ENCODE measurements at places on chromosomes 7 and 10. TPM values are rescaled to one million over a fixed set of nuclear protein-coding genes. Genes with fewer than 3 reads are reported as not detected.

The ANXA8L1 gene
- not detected for total RNA-seq

The CDK14 gene
- total RNA-seq, result 48.3 TPM

The MSMB gene
- total RNA-seq, result not detected

The WASL gene
- 17.1 TPM for total RNA-seq

The SFRP4 gene
- total RNA-seq, result 0.79 TPM

- peaks cover 4% of the 10 kb centered on the region for H3K4me1 ChIP-seq
- no peaks in the 10 kb centered on the region for H3K27me3 ChIP-seq
- no peak overlapping the region for H3K27ac ChIP-seq
- DNase-seq, result no peak
- H3K36me3 ChIP-seq, result no peaks in the 10 kb centered on the region
Observed at GRCh38 chr10:122658356-122659049, 41.1 kb downstream of the C10orf120 start.

DNA sequence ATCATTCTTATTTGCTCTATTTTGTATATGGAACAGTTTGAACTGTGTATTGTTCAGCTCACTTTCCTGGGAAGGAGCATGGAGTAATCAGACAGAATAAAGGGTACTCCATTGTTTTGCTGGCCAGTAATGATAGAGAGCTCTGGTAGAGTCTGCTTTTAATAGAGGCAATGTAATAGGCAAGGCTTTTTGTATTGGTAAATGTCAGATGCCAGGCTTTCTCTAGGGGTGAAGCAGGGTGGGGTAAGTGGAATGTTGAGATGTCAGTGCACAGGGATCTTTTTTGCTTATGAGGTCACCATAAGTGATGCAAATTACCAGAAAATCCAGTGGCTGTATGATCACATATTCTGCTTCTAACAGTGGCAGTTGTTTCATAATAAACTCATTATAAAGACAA is 1088.3 kb upstream of the SORCS1 start:
- H3K4me3 ChIP-seq, result no peak overlapping the region
- H3K4me1 ChIP-seq, result no peaks in the 10 kb centered on the region
- no peak for DNase-seq
- no peaks in the 10 kb centered on the region for H3K36me3 ChIP-seq
- no peak overlapping the region for H3K27ac ChIP-seq

GRCh38 chr10:122551450-122551849 is 9.1 kb upstream of the DMBT1 start:
- no peaks in the 10 kb centered on the region for H3K36me3 ChIP-seq
- no peak for DNase-seq
- no peaks in the 10 kb centered on the region for H3K4me1 ChIP-seq
- no peak overlapping the region for H3K27ac ChIP-seq

DNA sequence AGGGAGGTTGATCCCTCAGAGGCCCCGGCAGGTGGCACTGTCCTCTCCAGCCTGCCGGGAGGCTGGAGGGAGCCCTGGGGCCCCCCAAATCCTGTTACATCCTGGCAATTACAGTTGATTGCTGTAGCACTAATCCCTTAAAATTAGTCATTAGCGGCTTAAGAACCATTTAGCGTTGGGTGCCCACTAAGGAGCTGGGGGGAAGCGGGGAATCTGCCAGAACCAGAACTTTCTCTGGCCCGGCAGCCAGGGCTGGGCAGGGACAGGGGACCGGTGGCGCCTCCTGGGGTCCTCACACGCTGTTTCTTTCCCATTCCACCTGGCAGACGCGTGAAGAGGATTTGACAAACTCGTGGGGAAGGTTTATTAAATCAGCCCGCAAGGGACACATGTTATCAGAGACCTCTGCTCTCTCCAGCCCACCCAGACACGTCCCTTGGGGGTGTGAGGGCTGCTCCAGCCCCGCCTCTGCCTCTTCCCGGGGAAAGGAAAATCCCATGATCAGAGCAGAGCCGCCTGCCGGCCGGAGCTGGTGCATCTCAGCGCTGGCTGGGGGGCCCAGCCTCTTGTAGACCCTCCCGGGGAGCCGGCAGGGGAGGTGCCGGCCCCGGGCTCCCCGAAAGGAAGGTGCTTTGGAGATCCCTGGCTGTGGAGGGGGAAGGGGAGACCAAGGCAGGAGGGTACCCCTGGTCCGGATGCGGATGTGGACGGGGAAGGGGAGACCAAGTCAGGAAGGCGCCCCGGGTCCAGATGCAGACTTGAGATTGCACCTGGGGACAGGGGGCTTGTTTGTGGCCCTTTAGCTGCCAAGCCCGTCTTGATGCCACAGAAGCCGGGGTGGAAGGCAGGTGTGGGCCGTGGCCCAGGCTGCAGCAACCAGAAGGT is 142.7 kb downstream of the ELFN1 start:
- no peak overlapping the region for H3K4me3 ChIP-seq
- no peak overlapping the region for H3K27ac ChIP-seq
- no peaks in the 10 kb centered on the region for H3K36me3 ChIP-seq
- no peaks in the 10 kb centered on the region for H3K27me3 ChIP-seq

- DNase-seq, result no peak
- no peak overlapping the region for H3K27ac ChIP-seq
- H3K4me1 ChIP-seq, result no peaks in the 10 kb centered on the region
- no peak overlapping the region for H3K4me3 ChIP-seq
- no peaks in the 10 kb centered on the region for H3K27me3 ChIP-seq
Observed at GRCh38 chr10:13920031-13920430, 333.3 kb downstream of the PRPF18 start.

DNA sequence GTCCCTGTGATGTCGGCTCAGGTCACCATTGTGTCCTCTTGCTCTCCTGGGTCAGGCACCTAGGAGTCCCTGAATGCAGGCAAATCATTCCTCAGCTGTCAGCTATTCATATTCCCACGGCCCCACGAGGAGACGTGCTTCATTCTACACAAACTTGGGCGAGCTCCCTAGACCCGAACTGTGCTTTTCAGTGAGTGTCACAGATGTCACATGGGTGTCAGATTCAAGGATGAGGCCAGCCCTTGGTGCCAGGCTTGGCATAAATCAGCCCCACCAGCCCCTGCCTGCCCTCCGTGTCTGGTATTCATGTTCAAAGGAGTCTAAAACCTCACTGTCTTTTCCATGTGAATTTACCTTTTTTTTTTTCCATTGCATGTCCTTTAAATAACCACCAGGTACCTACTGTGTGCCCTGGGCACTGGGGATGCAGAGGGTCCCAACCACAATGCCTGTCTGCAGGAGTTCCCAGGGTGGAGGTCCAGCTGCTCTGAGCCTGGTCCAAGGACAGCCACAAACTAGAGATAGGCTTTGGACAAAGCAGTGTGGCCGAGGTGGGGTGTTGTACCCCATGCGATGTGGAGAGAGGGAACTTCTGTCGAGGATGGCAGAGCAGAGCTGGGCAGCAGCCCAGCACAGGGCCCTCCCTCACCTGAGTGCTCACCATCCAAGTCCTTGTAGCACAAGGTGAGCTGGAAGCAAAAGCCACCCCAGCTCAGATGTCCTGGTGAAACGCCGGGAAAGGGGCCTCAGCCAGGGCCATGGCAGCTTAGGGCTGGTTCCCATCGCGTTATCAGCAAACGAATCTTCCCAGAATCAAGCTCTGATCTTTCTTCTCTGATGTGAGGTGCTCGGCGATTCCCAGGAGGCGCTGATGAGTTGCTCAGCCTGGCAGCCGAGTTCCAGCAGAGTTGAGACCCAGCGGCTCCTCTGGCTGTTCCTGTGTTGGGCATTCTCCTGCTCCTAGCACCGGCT is 611.9 kb downstream of the PTPRN2 start:
- H3K36me3 ChIP-seq, result no peaks in the 10 kb centered on the region
- no peak overlapping the region for H3K4me3 ChIP-seq
- no peaks in the 10 kb centered on the region for H3K27me3 ChIP-seq
- no peak for DNase-seq
- no peaks in the 10 kb centered on the region for H3K4me1 ChIP-seq

DNA sequence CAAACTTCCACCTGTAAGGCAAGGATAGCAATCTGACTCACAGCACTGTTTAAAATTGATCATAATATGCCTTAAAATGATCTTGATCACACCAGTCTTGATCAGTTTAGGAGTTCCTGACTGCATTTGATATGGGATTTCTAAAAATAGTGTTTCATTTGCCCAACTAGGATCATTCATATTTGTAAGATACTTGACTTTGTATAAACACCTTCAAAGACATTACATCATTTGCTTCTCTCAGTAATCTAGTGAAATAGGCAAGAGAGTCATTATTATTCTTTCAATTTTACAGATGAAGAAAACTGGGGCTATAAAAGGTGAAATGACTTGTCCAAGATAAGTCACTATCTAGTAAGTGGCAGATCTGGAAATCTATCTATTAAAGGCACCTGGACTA is 521.1 kb downstream of the GATA3 start:
- no peaks in the 10 kb centered on the region for H3K27me3 ChIP-seq
- no peak overlapping the region for H3K27ac ChIP-seq
- DNase-seq, result no peak
- H3K4me3 ChIP-seq, result no peak overlapping the region
- H3K4me1 ChIP-seq, result no peaks in the 10 kb centered on the region

GRCh38 chr7:54933643-54934042 is 85.2 kb upstream of the EGFR start:
- DNase-seq, result no peak
- peak overlapping the region; percentile 35 for H3K4me3 ChIP-seq
- no peaks in the 10 kb centered on the region for H3K27me3 ChIP-seq
- H3K4me1 ChIP-seq, result peaks cover 11% of the 10 kb centered on the region

- H3K27ac ChIP-seq, result no peak overlapping the region
- no peaks in the 10 kb centered on the region for H3K36me3 ChIP-seq
- no peaks in the 10 kb centered on the region for H3K27me3 ChIP-seq
- peaks cover 6% of the 10 kb centered on the region for H3K4me1 ChIP-seq
- no peak for DNase-seq
- H3K4me3 ChIP-seq, result no peak overlapping the region
Observed at GRCh38 chr7:29100924-29101323, 45.4 kb downstream of the CPVL start.

- no peaks in the 10 kb centered on the region for H3K27me3 ChIP-seq
- H3K27ac ChIP-seq, result no peak overlapping the region
- H3K36me3 ChIP-seq, result no peaks in the 10 kb centered on the region
Observed at GRCh38 chr7:94295850-94296249, 98.8 kb upstream of the COL1A2 start.

GRCh38 chr10:110335314-110336064 is 30.8 kb upstream of the SMNDC1 start:
- no peaks in the 10 kb centered on the region for H3K4me1 ChIP-seq
- DNase-seq, result no peak
- H3K27me3 ChIP-seq, result no peaks in the 10 kb centered on the region

GRCh38 chr7:82382276-82382675 is 61.3 kb downstream of the CACNA2D1 start:
- no peak overlapping the region for H3K27ac ChIP-seq
- no peaks in the 10 kb centered on the region for H3K27me3 ChIP-seq
- no peak for DNase-seq

DNA sequence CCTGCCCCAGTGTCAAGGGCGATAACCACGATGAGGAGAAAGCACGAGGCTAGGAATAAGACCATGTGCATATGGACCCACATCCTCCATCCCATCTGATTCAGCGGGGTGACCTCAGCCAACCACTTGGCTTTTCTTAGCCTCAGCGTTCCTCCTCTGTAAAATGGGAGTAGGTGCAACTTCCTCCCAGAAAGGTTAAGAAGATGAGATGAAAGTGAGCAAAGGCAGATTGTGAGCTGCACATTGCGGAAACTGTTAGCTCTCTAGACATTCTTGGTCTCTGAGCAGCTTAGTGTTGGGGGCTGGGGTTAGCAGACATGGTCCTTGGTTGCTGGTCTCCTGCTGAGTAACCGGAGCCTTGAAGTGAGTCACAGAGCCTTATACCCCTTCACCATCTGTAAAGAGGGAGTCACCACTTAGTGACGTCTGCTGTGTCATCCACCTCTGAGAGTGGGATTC is 497.3 kb upstream of the GALNT17 start:
- DNase-seq, result no peak
- no peak overlapping the region for H3K4me3 ChIP-seq
- no peaks in the 10 kb centered on the region for H3K36me3 ChIP-seq

DNA sequence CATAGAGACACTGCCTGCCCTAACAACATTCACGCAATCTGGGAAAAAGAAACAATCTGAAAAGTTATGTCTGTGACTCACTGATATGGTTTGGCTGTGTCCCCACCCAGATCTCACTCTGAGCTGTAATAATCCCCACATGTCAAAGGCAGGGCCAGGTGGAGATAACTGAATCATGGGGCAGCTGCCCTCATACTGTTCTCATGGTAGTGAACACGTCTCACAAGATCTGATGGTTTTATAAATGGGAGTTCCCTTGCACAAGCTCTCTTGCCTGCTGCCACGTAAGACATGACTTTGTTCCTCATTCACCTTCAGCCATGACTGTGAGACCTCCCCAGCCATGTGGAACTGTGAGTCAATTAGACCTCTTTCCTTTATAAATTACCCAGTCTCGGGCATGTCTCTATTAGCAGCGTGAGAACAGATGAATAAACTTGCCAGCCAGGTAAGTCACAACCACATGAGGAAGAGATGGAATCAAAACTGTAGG is 341.5 kb upstream of the AOAH start:
- H3K36me3 ChIP-seq, result no peaks in the 10 kb centered on the region
- H3K27me3 ChIP-seq, result no peaks in the 10 kb centered on the region
- H3K4me3 ChIP-seq, result no peak overlapping the region
- no peak for DNase-seq
- H3K4me1 ChIP-seq, result no peaks in the 10 kb centered on the region
- H3K27ac ChIP-seq, result no peak overlapping the region

- H3K27me3 ChIP-seq, result no peaks in the 10 kb centered on the region
- H3K4me3 ChIP-seq, result no peak overlapping the region
- H3K36me3 ChIP-seq, result no peaks in the 10 kb centered on the region
- peaks cover 15% of the 10 kb centered on the region for H3K4me1 ChIP-seq
- H3K27ac ChIP-seq, result no peak overlapping the region
Observed at GRCh38 chr10:12019283-12019971, 23.2 kb downstream of the UPF2 start.

DNA sequence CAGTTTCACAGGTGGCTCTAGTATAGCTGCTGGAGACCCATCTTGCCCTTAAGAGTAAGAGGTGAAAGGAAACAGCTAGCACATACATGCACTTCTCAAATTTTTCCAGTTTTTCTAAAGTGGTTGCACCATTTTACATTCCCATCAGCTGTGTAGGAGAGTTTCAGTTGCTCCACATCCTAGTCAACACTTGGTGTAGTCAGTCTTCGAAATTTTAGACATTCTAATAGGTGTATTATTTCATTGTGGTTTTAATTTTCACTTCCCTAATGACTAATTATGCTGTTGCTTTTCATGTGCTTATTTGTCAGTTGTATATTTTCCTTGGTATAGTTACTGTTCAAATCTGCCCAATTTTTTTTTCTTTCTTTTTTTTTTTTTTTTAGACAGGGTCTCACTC is 9.5 kb upstream of the HACD1 start:
- DNase-seq, result no peak
- no peaks in the 10 kb centered on the region for H3K4me1 ChIP-seq
- no peaks in the 10 kb centered on the region for H3K27me3 ChIP-seq
- no peak overlapping the region for H3K4me3 ChIP-seq
- H3K36me3 ChIP-seq, result no peaks in the 10 kb centered on the region

- H3K27ac ChIP-seq, result peak overlapping the region; percentile 46
- H3K4me1 ChIP-seq, result no peaks in the 10 kb centered on the region
- H3K36me3 ChIP-seq, result no peaks in the 10 kb centered on the region
- H3K4me3 ChIP-seq, result no peak overlapping the region
- peak; percentile 61 for DNase-seq
Observed at GRCh38 chr10:35640474-35640873, 1.6 kb downstream of the FZD8 start.
